ENCODE measurements at places on chromosomes 11 and 22.

DNA sequence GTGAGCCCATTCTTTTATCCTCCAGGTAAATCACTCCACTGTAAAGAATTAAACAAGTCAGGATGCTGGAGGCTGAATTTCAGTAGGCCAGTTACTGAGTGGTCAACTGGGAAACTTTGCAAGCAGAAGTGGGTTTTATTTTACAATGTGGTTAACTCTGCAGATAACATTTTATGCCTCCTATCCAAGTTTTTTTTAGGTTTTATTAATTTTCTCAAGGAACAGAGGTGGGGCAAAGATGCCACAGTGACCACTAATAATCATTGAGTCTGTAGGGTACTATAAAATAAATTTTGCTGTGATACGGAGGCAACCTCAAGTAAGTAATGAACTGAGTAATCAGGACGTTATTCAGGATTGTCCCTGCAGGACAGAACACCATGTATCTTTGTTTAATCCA lies 599.9 kb downstream of the METTL15 start:
- no peaks in the 10 kb centered on the region for H3K36me3 ChIP-seq
- H3K27ac ChIP-seq, result no peak overlapping the region
- no peak overlapping the region for H3K4me3 ChIP-seq
- no peaks in the 10 kb centered on the region for H3K4me1 ChIP-seq

- peak overlapping the region; percentile 68 for H3K4me3 ChIP-seq
- DNase-seq, result peak; percentile 27
- H3K36me3 ChIP-seq, result no peaks in the 10 kb centered on the region
- peaks cover 22% of the 10 kb centered on the region for H3K4me1 ChIP-seq
- H3K27me3 ChIP-seq, result peaks cover 77% of the 10 kb centered on the region
- H3K27ac ChIP-seq, result no peak overlapping the region
Observed at GRCh38 chr11:107591378-107592230, 657 bp downstream of the ELMOD1 start.

DNA sequence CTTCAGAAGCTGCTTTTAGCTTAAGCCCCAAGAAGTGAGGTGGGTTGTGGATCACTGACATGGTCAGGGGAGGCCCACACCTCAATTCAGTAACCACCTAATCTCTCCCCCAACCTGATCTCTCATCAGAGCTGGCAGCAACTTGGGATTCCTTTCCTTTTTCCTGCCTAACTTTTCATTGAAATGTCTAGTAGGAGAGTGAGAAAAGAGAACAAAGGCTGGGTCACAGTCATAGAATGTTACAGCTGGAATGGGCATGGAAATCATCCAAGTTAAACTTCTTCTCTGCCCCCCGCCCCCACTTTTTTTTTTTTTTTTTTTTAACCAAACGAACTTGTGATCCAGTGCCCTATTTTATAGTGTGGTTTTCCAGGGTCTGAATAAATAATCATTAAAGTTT lies 91.8 kb downstream of the RNF169 start:
- no peak overlapping the region for H3K27ac ChIP-seq
- DNase-seq, result no peak
- H3K36me3 ChIP-seq, result peaks cover 68% of the 10 kb centered on the region
- no peaks in the 10 kb centered on the region for H3K27me3 ChIP-seq
- H3K4me1 ChIP-seq, result peaks cover 4% of the 10 kb centered on the region

DNA sequence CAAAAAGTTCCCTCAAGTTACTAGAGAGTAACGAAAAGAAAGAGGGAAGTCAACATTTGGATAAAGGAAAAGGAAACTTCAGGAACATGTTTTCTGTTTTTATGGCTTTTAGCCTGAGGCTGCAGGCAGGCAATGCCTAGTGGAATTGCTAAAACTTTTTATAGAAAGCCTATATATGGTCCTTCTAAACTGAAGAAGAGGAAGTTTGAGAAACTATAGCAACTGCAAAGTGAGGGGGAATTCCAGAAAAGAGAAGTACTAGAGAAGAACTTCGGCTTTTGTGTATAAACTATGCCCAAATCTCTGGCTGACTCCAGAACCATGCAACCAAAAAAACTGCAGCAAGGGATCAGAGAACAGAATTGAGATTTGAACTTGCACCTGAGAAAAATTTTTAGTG lies 74.3 kb upstream of the ARHGAP42 start:
- H3K4me3 ChIP-seq, result no peak overlapping the region
- no peaks in the 10 kb centered on the region for H3K27me3 ChIP-seq

- H3K36me3 ChIP-seq, result peaks cover 15% of the 10 kb centered on the region
- H3K4me3 ChIP-seq, result no peak within 1 kb of the TSS
- no peak for DNase-seq
- peak within 1 kb of the TSS; percentile 53 for H3K27ac ChIP-seq
- H3K27me3 ChIP-seq, result no peaks in the 10 kb centered on the region
- peaks cover 10% of the 10 kb centered on the region for H3K4me1 ChIP-seq
Observed at GRCh38 chr11:65595543-65596281, at the start of gene KCNK7. TSS of gene KCNK7 (minus strand) at chr11:65595800. CDS start at chr11:65595772, 28 bp downstream.

GRCh38 chr11:93904716-93905115 lies 54.3 kb upstream of the VSTM5 start:
- H3K4me1 ChIP-seq, result no peaks in the 10 kb centered on the region
- peaks cover 8% of the 10 kb centered on the region for H3K27me3 ChIP-seq
- no peak for DNase-seq
- H3K27ac ChIP-seq, result no peak overlapping the region
- no peak overlapping the region for H3K4me3 ChIP-seq
- no peaks in the 10 kb centered on the region for H3K36me3 ChIP-seq

GRCh38 chr22:39915295-39915726 lies 14.4 kb downstream of the GRAP2 start:
- peak overlapping the region; percentile 95 for H3K4me3 ChIP-seq
- H3K27ac ChIP-seq, result peak overlapping the region; percentile 97
- no peaks in the 10 kb centered on the region for H3K27me3 ChIP-seq
- H3K36me3 ChIP-seq, result peaks cover 73% of the 10 kb centered on the region

DNA sequence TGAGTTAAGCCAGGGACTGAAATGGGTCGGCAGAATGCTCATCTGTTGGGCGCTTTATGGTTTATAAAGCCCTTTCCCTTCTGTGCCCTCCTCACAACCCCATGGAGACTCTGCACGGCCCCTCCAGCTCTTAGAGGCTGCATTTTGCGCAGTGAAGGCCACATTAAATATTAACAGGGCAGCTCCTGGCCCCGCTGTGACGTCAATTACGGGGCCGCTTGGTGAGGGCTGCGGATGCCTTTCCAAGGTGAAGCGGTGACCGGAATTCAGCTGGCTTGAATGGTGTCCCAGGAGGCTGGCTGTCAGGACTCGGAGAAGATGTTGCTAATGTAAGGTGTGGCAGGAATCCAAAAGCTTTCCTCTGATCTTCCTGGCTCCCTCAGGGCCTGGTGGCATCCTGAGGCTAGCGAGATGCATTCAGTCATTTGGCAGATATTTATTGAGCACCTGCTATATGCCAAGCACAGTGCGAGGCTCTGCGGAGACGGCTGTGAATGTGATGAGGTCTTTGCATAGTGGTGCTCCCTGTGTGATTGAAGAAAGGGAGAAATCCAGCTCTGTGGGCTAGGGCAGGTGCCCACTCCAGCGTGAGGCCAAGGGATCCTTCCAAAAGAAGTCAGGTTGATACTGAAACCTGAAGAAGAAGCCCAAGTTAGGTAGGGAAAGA lies 10.4 kb upstream of the YWHAH start:
- no peak overlapping the region for H3K4me3 ChIP-seq
- H3K27ac ChIP-seq, result no peak overlapping the region
- H3K36me3 ChIP-seq, result no peaks in the 10 kb centered on the region
- peaks cover 9% of the 10 kb centered on the region for H3K4me1 ChIP-seq
- peaks cover 3% of the 10 kb centered on the region for H3K27me3 ChIP-seq
- no peak for DNase-seq

- peaks cover 15% of the 10 kb centered on the region for H3K27me3 ChIP-seq
- no peak overlapping the region for H3K4me3 ChIP-seq
- no peaks in the 10 kb centered on the region for H3K4me1 ChIP-seq
Observed at GRCh38 chr22:36737776-36738175, 34.2 kb upstream of the CACNG2 start.

- DNase-seq, result no peak
- H3K27ac ChIP-seq, result no peak overlapping the region
- H3K4me1 ChIP-seq, result no peaks in the 10 kb centered on the region
- no peak overlapping the region for H3K4me3 ChIP-seq
- no peaks in the 10 kb centered on the region for H3K27me3 ChIP-seq
Observed at GRCh38 chr11:16394947-16395346, 38.6 kb upstream of the SOX6 start.

GRCh38 chr11:3830730-3831129 lies 10.0 kb downstream of the RHOG start:
- H3K27me3 ChIP-seq, result no peaks in the 10 kb centered on the region
- H3K4me1 ChIP-seq, result peaks cover 70% of the 10 kb centered on the region
- no peak overlapping the region for H3K4me3 ChIP-seq
- peaks cover 83% of the 10 kb centered on the region for H3K36me3 ChIP-seq

GRCh38 chr11:7020183-7020917 lies at the start of the genes NLRP14 and ZNF214:
TSS of gene NLRP14 (plus strand) at chr11:7020479. CDS start at chr11:7038587, 18,108 bp downstream.
TSS of gene ZNF214 (minus strand) at chr11:7020346. CDS start at chr11:7002835, 17,511 bp downstream.
- H3K4me3 ChIP-seq, result peak within 1 kb of the TSS; percentile 15
- peaks cover 34% of the 10 kb centered on the region for H3K27me3 ChIP-seq
- no peak for DNase-seq
- H3K36me3 ChIP-seq, result no peaks in the 10 kb centered on the region

- H3K27me3 ChIP-seq, result no peaks in the 10 kb centered on the region
- no peak overlapping the region for H3K4me3 ChIP-seq
- H3K27ac ChIP-seq, result no peak overlapping the region
Observed at GRCh38 chr11:122360875-122361274, 244.9 kb upstream of the BLID start.

DNA sequence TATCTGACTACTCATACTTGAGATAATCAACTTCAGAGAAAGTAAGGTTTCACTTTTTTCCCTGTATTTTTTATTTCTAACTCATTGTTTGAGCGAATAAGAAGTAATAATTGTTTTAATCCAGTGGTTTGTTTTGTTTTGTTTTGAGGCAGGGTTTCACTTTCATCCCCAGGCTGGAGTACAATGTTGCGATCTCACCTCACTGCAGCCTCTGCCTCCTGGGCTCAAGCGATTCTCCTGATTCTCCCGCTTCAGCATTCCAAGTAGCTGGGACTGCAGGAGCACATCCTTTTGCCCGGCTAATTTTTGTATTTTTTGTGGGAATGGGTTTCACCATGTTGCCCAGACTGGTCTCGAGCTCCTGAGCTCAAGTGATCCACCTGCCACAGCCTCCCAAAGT lies 8.6 kb downstream of the GTF2H1 start:
- DNase-seq, result no peak
- H3K27me3 ChIP-seq, result no peaks in the 10 kb centered on the region
- no peak overlapping the region for H3K4me3 ChIP-seq
- no peak overlapping the region for H3K27ac ChIP-seq
- peaks cover 41% of the 10 kb centered on the region for H3K4me1 ChIP-seq
- peaks cover 61% of the 10 kb centered on the region for H3K36me3 ChIP-seq

GRCh38 chr11:75474878-75475766 lies 42.1 kb upstream of the KLHL35 start:
- H3K4me1 ChIP-seq, result peaks cover 35% of the 10 kb centered on the region
- H3K4me3 ChIP-seq, result peak overlapping the region; percentile 70
- H3K36me3 ChIP-seq, result no peaks in the 10 kb centered on the region
- no peaks in the 10 kb centered on the region for H3K27me3 ChIP-seq
- DNase-seq, result peak; percentile 94

GRCh38 chr11:113045146-113045545 lies 83.9 kb downstream of the NCAM1 start:
- no peaks in the 10 kb centered on the region for H3K4me1 ChIP-seq
- no peaks in the 10 kb centered on the region for H3K36me3 ChIP-seq
- DNase-seq, result no peak
- no peak overlapping the region for H3K4me3 ChIP-seq
- no peaks in the 10 kb centered on the region for H3K27me3 ChIP-seq
- H3K27ac ChIP-seq, result no peak overlapping the region

DNA sequence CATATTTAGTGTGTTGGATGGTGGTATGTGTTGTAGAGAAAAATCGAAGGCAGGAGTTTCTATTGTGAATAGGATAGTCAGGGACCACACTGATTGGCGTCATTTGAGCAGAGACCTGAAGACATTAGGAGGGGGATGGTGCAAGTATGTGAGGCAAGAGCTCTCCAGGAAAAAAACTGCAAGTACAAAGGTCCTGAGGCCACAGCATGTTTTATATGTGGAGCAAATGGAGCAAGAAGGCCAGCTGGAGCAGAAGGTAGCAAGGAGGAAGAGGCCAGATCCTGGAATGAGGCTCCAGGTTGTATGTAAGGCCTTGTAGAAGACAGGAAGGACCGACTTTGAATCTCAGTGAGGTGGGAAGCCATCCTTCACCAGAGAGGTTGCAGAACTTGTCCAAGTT lies 14.2 kb upstream of the MICALL1 start:
- DNase-seq, result no peak
- peaks cover 43% of the 10 kb centered on the region for H3K36me3 ChIP-seq
- H3K27me3 ChIP-seq, result no peaks in the 10 kb centered on the region
- no peak overlapping the region for H3K27ac ChIP-seq

- peaks cover 23% of the 10 kb centered on the region for H3K4me1 ChIP-seq
- peaks cover 7% of the 10 kb centered on the region for H3K36me3 ChIP-seq
- no peak overlapping the region for H3K27ac ChIP-seq
- H3K27me3 ChIP-seq, result no peaks in the 10 kb centered on the region
- H3K4me3 ChIP-seq, result no peak overlapping the region
- no peak for DNase-seq
Observed at GRCh38 chr22:40631925-40632324, 4.6 kb downstream of the MRTFA start.

All from activated CD8-positive, alpha-beta T cell treated with anti-CD3 and anti-CD28 coated beads, Interleukin-2, amount 10 ng/mL, durations not matched to agents 7 days and 5 days (primary cell).